Left renal cortex interstitium (tissue), 4 donors: ENCODE measurements at places on chromosomes 12 and 14.

DNA sequence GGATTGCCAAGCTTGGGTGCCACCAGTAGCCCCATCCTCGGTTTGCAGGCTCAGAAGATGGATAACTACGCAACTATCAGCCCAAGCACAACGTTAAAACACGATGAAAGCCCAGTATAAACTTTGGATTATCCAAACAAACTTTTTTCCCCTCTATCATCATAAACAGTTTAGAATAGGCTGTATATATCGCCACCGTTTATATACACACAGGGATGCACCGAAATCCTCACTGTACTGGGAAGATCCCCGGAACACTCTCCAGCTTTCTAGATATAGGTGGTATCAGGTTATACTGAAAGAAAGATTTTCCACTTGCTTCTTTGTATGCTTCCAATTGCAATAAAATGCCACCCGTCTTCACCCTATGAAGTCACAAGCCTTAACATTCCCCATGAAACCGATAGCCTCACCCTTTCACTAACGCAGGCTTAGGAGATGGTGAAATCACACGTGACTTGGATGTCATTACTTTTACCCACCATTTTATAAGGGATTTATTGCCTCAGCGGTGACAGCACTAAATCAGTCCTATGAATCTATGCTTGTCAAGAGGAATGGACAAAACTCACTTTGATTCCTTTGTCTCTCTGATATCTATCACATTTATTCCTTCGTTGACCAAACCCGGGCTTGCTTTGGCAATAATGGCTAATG lies 207.6 kb upstream of the FOXN3 start:
- DNase-seq, result no peak

DNA sequence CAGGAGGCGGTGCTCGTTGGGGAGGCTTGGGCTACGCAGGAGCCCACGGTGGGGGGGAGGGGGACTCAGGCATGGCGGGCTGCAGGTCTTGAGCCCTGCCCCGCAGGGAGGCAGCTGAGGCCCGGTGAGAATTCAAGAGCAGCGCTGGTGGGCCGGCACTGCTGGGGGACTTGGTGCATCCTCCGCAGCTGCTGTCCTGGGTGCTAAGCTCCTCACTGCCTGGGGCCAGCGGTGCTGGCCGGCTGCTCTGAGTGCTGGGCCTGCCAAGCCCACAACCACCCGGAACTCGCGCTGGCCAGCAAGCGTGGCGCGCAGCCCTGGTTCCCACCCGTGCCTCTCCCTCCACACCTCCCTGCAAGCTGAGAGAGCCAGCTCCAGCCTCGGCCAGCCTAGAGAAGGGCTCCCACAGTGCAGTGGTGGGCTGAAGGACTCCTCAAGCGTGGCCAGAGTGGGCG lies 3.2 kb downstream of the METTL25 start:
- no peak for DNase-seq

GRCh38 chr14:98130691-98131090 lies 1141.3 kb downstream of the BCL11B start:
- DNase-seq, result no peak

DNA sequence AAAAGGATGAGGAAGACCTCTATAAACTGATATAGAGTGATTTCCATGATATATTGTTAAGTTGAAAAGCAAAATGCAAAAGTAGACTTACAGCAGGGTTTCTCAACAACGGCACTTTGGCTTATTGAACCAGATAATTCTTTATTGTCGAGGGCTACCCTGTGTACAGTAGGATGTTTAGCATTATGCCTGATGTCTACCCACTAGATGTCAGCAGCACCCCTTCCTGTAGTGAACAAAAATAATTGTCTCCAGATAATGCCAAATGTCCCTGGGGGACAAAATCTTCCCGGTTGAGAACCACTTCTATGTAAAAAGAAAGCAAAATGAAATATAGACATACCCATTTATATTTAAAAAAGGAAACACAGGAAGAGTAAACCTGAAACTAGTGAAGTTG lies 32.4 kb downstream of the ABCD2 start:
- no peak for DNase-seq

DNA sequence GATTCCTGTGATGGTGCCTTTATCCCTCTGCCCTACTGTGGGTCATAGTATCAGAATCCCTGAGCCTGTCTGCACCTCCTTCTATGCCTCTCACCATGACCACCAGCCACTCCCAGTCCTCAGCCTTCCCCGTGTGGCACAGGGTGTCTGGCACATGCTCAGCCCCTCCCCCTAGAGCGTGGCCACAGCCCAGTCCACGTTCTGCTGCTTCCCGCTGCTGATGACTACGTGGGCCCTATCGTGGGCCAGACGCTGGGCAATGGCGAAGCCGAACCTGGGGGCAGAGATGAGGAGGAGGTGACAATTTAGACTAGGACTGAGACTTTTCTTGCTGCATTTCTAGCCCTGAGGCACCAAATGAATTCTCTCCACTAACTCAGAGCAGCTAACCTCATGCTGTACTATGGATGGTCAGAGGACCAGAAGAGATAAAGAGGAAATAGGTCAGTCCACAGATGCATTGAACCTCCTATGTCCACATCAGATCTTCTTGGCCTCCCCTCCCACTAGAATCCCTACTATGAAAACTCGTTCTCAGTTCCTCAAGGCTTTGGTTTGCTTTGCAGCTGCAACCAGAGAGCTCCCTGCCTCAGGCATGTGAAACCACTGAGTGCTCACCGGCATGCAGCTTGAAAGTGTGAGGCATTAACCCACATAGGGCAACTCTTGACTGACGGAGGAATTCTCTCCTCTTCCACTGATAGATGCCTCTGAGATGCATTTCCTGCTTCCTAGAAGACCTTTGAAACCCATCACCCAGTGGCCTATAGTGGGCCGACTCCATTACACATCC lies 126.3 kb upstream of the DHRS4 start:
- DNase-seq, result no peak

- no peak for DNase-seq
These were observed 2.6 kb upstream of the LGMN start for GRCh38 chr14:92750994-92751400.

- no peak for DNase-seq
These were observed 81.9 kb downstream of the BMP4 start for GRCh38 chr14:53874704-53875103.
